ENCODE measurements at places on chromosomes 6 and 20. TPM values are rescaled to one million over a fixed set of nuclear protein-coding genes. Genes with fewer than 3 reads are reported as not detected.

- no peak for DNase-seq
These were observed 490.0 kb downstream of the GRIK2 start for GRCh38 chr6:101883505-101883904.

Gene KIF6
- polyA plus RNA-seq, result 0.39 TPM

Gene ULBP1
- not detected for polyA plus RNA-seq

Gene AGER
- polyA plus RNA-seq, result 1.9 TPM

DNA sequence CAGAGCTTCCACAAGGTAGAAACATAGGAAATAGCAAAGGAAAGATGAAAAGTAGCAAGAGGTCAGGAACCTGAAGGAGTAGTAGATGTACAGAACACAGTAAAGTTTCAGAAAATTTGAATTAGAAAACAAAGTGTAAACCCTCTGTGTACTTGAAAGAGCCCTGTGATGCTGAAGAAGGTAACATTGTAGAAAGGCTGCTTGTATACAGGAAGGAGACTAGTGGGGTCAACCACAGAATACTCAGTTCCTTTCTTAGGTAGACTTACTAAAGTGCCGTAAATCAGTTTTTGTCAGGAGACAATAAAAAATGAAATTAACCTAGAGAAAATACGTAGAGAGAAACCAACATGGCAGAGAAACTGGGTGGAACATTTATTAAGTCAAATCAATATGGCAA, 149.7 kb downstream of the AIG1 start:
- DNase-seq, result no peak

Gene FAM83D
- polyA plus RNA-seq, result 0.46 TPM

GRCh38 chr6:36249536-36249935, 20.3 kb upstream of the PNPLA1 start:
- no peak for DNase-seq

GRCh38 chr6:125747589-125748405, 1.6 kb upstream of the HEY2 start:
- DNase-seq, result peak; percentile 16

DNA sequence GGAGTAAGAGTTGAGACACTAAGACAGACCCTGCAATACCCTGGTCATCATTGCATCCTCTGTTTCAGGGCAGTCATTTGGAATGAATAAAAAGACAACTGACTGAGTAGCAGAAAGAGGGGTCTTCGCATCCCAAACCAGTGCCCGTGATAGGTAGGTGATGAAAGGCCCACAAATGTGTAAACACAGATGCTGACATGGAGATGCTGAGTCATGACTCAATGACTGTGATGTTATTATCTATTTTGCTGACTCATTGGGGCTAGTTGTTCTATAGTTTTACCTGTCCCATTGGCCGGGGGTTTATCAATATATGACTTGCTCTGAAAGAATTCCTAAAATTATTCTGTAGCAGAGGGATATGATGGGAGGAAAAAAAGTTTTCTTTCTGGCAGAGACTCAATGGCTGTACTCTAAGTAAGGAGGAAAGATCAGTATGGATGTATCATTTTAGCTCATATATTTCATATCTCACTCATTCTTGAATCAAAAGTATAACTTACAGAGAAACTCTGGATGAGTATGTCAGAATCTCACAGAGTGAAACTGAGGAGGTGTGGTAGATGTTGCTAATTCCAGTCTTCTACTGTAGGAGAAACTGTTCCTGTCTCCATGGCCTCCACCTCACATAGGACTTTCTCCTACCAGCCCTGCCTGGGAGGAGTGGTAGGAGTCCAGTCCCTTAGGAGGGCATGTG, 119.9 kb upstream of the PREP start:
- no peak for DNase-seq

DNA sequence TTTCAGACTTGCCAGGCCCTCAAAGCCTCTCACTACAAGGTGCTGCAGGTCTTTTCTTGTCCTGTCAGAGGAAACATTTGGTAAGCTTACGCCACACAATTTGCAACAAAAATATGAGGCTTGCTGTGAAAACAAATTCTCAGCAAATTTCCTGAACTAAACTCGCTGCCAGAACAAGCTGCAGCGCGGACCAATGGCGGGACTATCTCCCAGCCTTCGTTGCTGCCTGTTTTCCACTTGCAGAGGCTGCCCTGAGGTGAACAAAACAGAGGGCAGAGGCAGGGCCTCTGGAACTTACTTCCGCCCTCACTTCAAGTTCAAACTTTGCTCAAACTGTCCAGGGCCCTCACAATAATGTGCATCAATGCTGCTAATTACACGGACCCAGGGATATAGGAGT, 12.4 kb downstream of the UQCC2 start:
- no peak for DNase-seq

DNA sequence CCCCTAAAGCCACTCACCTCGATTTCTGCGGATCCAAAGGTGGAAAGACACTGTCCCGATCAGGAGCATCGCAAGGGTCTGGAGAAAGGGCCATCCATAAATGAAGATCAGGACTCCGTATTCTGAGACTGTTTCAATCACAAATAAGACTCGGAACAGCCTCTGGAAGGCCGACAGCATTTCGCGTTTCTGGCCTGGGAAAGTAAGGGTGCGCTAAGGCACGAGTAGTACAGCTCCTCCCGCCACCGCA, 44.6 kb downstream of the DPPA5 start:
- DNase-seq, result no peak

Gene OR2H1
- polyA plus RNA-seq, result not detected

DNA sequence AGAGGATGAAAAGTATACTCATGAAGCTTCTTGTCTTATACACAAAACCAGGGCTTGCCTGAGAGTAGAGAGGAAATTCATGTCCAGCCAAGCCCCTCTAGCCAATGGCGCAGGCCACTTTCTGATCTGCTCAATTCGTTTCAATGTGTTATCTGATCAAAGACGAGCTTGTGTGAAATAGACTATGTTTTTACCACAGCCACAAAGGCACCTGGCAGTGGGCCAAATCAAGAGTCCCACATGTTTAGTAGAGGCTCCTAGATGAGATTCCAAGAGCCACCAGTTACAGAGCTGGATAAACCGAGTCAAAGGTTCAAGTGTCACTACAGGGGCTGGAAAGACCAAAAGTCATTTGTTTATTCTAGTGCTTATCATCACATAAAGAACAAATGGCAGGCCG, 34.9 kb downstream of the GPLD1 start:
- no peak for DNase-seq

Gene SRC
- not detected for polyA plus RNA-seq

Gene TMC2
- polyA plus RNA-seq, result not detected

- DNase-seq, result no peak
These were observed 12.2 kb downstream of the PRL start for GRCh38 chr6:22284666-22285065.

- DNase-seq, result no peak
These were observed 730.6 kb upstream of the NRSN1 start for GRCh38 chr6:23395381-23395780.

GRCh38 chr6:1075444-1075843, 236.5 kb upstream of the FOXQ1 start:
- DNase-seq, result no peak

Gene SAPCD1
- not detected for polyA plus RNA-seq

DNA sequence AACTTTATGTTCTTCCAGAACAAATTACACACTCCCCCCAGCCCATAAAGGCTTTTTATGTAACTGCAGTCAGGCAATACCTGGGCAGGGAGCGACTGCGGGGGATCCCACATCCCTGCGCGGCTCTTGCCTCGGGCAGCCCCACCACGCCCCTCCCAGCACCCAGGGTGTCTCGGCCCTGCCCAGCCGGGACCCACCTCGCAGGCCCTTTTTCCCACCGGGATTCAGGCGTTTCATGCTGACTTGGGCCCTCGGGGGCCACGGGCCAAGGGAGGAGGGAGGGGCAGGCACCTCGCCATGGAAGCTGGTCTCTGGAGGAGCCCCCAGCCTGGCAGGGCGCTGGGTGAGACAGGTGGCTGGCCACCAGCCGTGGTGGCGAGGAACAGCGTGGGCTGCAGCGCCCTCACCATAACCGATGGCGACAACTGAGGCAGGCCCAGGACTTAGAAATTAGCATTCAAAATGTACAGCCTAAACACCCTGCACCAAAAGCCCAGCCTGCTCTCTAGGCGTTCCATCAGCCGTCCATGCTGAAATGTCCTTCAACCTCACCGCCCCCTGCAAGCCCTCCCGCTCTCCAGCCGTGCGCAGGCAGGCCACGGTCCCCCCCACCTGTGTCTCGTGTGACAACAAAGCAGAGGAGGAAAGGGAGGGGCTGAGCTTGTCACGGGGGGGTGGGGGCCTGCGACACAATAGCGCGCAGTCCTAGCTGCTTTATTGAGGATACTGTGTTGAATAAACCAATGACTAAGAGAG, 15.1 kb upstream of the FOXC1 start:
- DNase-seq, result no peak

Gene SCGN
- not detected for polyA plus RNA-seq

DNA sequence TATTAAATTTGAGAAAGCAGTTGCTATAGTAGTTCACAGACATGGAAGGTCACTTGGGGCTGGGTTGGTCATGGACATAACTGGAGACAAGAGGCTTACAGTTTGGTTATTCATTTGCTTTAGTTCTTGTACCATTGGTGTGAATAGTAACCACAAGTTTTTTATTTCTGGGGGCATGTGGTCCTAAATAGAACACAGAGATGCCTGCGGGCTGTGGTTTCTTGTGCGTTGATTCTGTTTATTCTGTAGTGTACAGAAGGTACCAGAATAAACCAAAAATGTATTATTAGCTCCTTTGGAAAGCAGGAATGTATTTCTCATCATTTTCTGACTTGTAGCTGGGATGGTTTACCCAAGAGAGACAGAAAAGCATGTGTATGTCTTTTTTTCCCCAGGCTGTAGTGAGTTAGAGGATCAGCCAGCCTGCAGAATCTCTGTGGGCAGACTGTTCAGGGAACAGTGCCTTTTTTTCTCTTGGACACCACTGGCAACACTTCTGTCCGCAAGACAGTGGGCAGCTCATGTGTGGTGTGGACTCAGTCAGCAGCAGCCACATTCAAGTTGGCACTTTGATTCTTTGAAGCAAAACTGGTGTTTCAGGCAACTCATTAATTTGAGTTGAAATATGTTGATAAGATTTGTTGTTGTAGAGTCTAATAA, 122.1 kb downstream of the LRRC1 start:
- DNase-seq, result no peak

GRCh38 chr6:105282631-105283585, 103.1 kb upstream of the POPDC3 start:
- DNase-seq, result no peak

DNA sequence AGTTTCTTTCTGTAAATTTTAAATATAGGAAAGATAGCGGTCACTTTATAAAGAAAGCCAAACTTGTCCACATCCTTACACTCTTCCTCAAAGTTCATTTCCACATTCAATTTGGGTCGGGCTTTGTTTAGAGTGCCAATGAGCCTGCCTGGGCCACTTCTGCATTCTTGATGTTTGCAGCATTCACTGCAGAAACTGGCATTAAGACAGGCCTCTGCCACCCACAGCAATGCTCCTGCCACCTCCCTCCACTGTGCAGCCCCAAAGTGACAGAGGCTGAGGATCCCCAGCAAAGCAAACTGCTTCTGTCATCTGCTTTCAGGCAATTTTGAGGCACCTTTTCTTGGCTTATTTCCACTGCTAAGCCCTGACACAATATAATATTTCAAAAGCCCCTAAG, 61.2 kb downstream of the TNFAIP3 start:
- peak; percentile 19 for DNase-seq

Gene CD93
- polyA plus RNA-seq, result 0.03 TPM

Gene GHRH
- not detected for polyA plus RNA-seq
